ENCODE measurements at places on chromosomes 5 and 9.

DNA sequence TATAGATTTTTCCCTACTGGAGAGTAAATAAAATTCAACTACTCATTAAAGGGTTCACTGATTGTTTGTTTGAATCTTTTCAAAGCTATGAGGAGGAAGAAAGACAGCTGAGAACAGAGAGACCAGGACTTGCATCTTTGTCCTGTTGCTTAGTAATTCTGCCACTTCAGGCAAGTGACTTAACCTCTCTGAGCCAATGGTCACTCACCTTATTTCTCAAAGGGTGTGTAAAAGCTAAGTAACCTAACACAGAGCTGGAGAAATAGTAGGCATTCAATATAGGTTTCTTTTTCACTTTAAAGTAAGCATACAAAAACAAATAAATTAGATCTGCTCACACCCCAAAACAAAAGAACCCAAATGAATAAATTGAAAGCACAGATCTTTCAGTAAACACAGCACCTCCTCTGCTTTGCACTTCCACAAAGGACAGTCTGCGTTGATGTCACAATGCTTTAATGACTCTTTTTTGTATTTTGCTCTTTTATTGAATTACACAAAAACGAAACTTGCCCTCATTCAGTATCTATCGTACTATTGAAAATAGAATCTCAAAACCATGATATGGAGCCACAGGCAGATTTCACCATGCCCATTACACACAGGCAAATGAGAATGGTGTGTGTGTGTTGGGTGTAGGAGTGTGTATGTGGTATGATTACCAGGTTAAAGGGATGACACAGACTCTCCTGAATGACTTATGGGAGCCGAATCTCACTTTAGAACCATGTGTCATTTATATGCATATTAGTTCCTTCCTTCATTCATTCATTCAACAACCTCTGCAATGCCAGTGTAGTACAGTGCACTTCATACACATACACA is 166.0 kb downstream of the EBF1 start:
- DNase-seq: no peak

GRCh38 chr9:17614250-17614649 is 35.4 kb downstream of the SH3GL2 start:
- DNase-seq: no peak

DNA sequence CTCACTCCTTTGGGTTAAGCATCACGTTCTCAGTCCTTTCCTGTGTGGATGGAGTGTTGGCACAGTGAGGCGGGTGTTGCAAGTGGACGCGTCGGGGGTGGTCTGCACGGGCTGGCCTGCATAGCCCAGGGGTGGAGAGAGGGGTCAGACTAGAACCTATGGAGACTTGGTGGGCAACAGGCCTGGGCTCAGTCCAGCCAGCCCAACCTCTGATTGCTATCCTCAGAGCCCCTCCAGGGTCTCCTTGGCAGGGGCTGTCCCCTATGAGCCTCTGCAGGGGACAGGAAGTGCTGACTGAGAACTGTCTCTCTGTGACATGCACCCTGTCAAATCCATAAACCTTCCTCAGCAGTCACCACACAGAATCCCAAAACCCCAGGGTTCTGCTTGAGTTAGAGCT is 2.3 kb downstream of the DCANP1 start:
- no peak for DNase-seq

GRCh38 chr9:105436783-105437182 is 11.1 kb upstream of the FSD1L start:
- DNase-seq: no peak

DNA sequence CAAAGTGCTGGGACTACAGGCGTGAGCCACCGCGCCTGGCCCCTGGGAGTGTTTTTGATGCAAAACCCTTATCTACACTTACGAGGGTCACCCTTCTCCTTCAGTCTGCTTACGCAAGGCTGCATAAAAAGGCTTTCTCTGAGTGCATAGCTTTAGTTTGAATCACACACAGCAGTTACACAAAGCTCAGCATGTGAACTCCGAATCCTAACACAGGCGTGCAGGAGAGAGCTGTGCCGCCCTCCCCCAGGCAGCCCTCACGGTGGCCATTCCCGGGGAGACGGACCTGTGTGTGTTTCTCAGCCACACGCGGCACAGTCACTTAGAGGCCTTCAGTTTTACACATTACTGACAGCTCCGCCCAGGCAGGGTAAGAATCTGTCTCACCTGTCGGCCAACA is 26.7 kb downstream of the EXD3 start:
- DNase-seq: no peak

- DNase-seq: no peak
Measured at GRCh38 chr5:2906302-2907090, 155.0 kb upstream of the IRX2 start.

GRCh38 chr5:113270086-113270485 is 164.7 kb downstream of the TSSK1B start:
- DNase-seq: no peak

DNA sequence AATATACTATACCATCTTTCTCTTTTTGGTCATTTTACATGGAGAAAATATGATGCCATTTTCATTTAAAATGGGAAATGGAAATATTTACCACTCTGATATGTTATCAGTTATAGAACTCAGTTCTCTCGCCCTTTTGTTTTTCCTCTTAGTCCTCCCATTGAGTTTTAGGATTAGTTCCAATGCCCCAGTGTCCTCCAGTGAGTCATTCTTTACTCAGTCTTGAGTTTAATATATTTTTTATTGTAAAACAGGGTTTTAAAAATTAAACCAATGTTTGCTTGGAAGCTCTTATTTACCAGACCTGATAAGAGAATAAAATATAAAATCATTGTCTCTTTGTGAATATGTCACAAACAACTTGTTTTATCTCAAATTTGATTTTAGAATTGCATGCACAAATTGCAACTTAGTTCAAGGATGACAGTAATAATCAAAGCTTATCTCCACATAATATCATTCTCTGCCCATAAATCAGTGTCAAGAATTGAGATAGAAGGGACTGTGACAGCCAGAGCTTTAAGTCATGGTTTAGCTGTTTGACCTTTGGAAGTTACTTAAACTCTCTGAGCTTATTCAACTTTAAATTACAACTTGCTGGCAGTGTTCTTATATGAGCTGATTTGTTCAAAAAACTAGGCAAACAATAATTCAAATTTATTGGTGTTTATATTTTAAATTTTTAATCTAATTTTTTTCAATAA is 166.4 kb downstream of the PAM start:
- no peak for DNase-seq

GRCh38 chr9:70046274-70047070 is 2.8 kb downstream of the MAMDC2 start:
- no peak for DNase-seq

DNA sequence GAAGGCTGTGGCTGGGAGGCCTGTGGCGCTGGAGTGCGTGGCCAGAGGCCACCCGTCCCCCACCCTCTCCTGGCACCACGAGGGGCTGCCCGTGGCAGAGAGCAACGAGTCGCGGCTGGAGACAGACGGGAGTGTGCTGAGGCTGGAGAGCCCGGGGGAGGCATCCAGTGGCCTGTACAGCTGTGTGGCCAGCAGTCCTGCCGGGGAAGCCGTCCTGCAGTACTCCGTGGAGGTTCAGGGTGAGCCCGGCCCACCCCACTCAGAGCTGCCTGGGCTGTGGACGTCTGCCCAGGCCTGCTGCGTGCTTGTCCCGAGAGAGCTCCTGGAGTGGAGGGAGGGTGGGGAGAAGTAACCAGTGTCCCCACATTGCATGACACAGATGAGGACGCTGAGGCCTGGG is 89.2 kb downstream of the HMCN2 start:
- DNase-seq: no peak

- no peak for DNase-seq
Measured at GRCh38 chr5:108361771-108362170, 20.1 kb downstream of the FBXL17 start.

GRCh38 chr9:122287214-122287720 is 22.6 kb downstream of the MRRF start:
- no peak for DNase-seq

DNA sequence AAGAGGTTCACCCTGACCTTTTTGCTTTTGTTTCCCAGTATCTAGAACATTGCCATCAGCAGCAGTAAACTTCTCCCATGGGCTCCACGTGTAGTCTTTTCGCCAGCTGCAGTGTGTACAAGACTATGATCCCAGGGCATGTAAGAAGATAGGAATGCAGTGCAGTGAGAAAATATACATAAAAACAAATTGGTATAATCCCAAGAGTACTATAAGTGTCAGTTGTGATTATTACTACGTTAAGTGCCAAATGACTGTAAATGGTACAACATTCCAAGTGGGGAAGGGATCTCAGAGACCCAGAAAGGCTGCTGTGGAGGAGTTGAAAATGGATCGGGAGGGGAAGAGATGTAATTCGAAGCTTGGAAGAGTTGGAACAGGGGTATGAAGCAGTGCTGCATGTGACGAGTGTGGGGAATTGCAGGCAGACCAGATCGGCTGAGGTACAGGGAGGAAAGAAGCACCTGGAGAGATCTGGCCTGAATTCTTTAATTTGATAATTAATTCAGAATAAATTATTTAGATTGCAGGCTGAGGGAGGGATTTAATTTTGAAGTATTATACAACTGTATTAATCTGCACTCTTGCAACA is 95.1 kb downstream of the FBXL7 start:
- DNase-seq: no peak

- no peak for DNase-seq
Measured at GRCh38 chr5:66551338-66551737, 44.9 kb upstream of the MAST4 start.

DNA sequence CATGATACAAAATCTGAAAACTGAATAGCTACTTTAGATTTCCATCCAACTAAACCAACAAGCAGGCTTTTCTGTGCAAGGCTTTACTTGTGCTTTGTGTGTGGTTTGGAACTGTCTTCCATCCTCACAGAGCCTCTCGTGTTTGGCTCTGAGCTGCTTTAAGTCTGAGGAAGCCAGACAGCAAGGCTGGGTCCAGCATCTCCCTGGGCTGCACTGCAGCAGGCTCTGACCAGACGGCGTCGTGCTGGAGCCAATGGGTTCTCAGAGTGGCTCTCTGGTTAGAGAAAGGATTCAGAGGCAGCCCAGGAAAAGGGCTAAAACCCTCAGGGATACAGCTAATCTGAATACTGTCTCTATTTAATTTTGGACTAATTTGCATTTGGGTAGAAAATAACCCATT is 207.9 kb upstream of the EFNA5 start:
- DNase-seq: no peak

GRCh38 chr5:12647613-12648012 is 743.4 kb upstream of the CTNND2 start:
- DNase-seq: no peak

DNA sequence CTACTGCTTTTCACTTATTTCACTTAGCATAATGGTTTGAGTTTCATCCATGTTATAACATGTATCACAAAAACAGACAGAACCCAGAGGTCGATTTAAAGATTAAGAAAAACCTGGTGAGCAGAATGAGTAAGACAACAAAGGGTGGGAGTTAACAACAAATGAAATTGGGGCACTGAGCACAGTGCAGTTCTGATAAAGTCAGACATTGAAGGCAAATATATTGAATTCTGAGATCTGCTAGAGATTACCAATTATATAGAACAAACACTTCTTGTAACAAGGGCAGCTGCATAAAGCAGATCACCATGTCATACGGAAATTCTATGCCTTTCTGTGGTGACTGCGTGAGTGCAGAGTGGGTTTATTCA is 517.3 kb upstream of the RORB start:
- no peak for DNase-seq

- DNase-seq: no peak
Measured at GRCh38 chr5:156912869-156913268, 50.2 kb downstream of the TIMD4 start.

GRCh38 chr5:10892911-10893215 is 131.8 kb upstream of the DAP start:
- no peak for DNase-seq

DNA sequence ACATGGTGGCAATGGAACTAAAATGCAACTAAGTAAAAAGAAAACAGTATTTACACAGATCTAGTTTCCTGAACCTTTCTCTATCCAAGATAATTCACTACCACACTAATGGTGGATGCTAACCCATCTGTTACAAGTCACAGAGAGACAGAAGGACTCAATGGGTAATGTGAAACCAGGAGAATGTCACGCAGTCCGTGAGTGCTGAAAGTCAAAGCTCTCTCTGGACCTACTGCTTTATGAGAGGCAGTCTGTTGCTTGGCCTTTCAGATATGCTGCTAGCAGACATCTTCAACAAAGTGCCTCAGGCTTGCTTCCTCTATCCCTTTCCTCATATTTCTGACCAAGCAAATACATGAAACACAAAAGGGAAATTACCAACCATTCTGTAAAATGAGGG is 69.0 kb upstream of the GLRX start:
- no peak for DNase-seq

GRCh38 chr9:124016175-124017050 is 4.8 kb downstream of the LHX2 start:
- DNase-seq: no peak

DNA sequence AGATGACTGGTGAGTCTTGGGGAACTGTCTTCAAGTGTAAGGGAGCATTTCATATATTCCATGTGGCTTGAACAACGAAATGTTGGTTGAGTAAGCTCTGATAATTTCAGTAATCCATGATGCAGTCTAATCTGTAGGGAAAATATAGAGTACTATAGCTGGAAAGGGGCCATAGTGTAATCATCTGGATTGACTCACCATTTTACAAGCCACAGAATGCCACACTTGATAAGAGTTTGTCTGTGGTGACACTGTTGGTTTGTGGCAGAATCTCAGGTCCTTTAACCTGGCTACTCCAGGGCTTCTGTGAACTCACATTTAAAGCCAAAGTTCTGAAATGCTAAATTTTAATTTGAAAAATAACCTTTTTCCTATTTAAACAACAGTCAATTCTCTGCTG is 16.3 kb upstream of the MAML1 start:
- DNase-seq: no peak

GRCh38 chr9:27537027-27537435 is 7.4 kb upstream of the MOB3B start:
- DNase-seq: no peak

DNA sequence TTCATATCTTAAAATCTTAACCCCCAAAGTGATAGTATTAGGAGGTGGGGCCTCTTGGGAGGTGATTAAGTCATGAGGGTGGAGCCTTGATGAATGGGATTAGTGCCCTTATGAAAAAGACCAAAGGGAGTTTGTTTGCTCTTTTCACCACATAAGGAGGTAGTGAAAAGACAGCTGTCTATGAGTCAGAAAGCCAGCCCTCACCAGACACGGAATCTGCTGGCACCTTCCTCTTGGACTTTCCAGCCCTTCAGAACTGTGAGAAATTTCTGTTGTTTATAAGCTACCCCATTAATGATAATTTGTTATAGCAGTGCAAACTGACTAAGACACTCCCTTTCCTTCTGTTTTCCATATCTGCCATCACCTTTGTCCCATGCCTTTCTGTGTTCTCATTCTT is 20.8 kb downstream of the IFNB1 start:
- DNase-seq: peak; percentile 47

- peak; percentile 77 for DNase-seq
Measured at GRCh38 chr9:6758498-6759184, 868 bp downstream of the KDM4C start.

- no peak for DNase-seq
Measured at GRCh38 chr5:172701291-172701656, 60.2 kb downstream of the NEURL1B start.

DNA sequence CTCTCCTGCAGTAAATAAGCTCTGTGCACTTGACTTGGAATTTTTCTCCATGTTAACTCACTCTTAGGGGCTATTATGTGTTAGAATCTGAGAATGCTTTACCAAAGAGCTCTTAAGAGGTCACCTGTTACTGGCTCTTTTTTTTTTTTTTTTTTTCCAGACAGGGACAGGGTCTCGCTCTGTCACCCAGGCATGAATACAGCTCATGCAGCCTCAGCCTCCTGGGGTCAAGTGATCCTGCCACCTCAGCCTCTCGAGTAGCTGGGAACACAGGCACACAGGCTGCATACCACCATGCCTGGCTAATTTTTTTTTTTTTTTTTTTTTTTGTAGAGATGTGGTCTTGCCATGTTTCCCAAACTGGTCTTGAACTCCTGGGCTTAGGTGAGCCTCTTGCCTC is 22.1 kb downstream of the HMGXB3 start:
- DNase-seq: no peak

All from SW480 (cell line).